Stimulated activated CD4-positive, alpha-beta T cell treated with anti-CD3 and anti-CD28 coated beads, Interleukin-4, amount 100 ng/mL, for 24 hours (primary cell): ENCODE measurements at places on chromosomes 1 and 21.

DNA sequence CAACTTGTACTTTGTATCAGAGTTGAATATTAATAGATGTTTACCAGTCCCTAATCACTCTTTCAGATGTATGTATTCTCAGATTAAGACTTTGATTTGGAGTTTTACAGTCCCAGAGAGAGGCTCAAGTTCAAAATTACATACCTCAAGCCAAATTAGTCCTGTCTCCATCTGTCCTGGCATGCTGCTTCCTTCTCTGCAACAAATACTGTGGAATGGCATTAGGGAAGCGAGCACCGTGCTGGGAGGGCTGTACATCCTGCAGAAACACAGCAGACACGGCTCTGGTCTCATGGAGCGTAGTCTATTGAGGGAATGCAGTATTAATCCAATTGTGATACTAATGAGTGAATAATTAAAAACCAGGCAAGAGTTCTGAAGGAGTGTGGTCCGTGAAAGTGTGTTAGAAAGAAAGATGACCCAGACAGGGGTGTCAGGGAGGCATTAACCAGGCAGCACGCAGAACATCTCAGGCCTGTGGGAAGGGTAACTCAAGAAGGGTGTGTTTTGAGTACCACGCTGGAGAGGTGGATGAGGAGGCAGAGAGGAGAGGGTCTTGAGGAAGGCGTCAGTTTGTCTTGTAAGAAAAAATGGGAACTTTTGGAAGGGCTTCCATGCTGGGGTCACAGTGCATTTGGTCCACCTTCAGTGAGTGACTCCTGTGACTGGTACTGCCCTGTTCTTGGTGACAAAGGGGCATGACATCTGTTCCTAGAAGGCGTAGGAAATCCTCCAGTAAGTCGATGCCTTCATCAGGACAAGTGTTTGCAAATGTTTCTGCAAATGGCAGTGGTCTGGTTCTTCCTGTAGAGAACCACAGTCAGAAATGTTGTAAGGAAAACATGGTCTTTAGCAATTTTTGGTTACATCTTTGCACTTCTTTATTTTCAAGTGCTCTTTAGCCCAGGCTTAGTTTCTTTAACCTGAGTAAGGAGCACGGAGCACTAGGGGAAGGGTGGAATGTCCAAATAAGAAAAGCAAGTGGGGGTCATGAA lies 1.6 kb downstream of the RAB4A start:
- no peak for DNase-seq

GRCh38 chr1:226902601-226903000 lies 32.2 kb downstream of the PSEN2 start:
- no peak for DNase-seq

DNA sequence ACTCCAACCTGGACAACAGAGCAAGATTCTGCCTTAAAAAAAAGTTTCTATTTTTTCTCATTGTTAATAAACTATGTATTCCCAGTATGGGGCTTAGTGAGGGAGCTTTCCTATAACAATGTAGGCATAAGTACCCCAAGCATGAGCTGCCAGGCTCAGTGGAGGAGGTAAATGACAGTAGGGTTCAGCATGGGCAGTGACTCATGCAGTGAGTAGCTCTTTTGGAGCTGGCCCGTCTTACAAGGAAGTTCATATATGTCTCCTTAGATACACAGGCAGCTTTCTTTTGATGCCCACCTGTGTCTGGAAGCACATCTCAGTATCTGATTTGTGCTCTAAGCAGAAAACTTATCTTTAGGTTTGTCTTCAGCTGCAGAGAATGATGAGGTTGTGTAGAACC lies 57.9 kb downstream of the ZNF678 start:
- no peak for DNase-seq

DNA sequence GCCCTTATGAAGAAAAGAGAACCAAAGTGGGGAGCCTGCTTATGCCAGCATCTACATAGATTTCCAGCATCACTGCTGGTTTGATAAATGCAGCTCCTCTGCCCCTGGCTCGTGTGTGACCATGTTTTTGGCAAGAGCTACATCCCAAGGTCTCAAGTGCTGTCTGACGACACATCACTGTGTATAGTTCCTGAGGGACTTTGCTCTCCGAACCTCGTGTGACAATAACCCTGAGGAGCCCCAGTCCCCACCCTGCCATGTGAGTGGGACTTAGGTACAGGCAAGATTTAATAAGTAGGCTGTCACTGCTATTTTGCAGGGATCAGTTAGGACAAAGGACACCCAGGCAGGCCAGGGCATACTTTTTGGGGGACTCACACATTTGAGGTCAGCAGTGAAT lies 28.8 kb upstream of the RERE start:
- DNase-seq: no peak

DNA sequence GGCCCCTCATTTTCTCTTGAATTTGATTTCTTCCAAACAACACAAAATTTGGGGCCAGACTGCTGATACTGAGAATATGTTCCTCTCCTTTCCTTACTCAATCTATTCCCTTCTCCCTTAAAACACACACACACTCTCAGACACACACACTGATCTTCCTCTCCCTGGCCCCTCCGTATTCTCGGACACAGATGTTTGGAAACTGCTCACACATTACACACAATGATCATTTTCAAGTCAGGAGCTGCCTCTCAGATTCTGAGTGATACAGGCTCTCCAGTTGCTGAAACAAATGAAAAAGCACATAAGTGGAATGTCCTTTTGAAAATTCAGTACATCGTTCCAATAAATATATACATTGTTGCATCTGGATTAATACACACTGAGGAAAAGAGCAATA lies 161.3 kb downstream of the CLEC20A start:
- DNase-seq: no peak

GRCh38 chr1:3219005-3219790 lies 150.2 kb downstream of the PRDM16 start:
- no peak for DNase-seq

- no peak for DNase-seq
Observed at GRCh38 chr1:8870103-8870502, 8.4 kb downstream of the ENO1 start.

DNA sequence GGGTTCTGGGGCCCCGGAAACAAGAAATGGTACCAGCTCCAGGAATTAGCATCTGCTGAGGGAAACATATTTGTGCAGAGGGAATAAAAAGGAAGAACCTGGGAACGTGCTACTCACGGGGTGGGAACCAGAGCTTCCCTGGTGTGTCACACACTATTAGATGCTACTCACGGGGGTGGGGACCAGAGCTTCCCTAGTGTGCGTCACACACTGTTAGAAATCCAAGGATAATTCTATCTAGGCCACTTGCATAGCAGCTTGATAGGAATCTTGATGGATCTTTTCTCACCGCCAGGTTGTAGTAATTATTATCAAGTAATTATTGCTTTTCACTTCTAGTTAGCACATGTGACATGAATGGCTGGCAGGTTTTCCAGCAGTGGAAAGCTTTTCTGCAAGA lies 54.5 kb upstream of the SCCPDH start:
- no peak for DNase-seq

DNA sequence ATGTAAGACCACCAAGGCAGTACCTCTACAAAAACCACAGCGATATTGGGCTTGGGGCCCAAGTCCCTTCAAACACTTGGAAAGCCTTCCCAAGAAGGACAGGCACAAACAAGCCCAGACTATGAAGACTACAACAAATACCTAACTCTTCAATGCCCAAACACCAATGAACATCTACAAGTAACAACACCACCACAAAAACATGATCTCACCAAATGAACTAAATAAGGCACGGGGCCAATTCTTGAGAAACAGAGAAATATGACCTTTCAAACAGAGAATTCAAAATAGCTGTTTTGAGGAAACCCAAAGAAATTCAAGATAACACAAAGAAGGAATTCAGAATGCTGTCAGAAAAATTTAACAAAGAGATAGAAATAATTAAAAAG lies 86.8 kb downstream of the COL24A1 start:
- no peak for DNase-seq

DNA sequence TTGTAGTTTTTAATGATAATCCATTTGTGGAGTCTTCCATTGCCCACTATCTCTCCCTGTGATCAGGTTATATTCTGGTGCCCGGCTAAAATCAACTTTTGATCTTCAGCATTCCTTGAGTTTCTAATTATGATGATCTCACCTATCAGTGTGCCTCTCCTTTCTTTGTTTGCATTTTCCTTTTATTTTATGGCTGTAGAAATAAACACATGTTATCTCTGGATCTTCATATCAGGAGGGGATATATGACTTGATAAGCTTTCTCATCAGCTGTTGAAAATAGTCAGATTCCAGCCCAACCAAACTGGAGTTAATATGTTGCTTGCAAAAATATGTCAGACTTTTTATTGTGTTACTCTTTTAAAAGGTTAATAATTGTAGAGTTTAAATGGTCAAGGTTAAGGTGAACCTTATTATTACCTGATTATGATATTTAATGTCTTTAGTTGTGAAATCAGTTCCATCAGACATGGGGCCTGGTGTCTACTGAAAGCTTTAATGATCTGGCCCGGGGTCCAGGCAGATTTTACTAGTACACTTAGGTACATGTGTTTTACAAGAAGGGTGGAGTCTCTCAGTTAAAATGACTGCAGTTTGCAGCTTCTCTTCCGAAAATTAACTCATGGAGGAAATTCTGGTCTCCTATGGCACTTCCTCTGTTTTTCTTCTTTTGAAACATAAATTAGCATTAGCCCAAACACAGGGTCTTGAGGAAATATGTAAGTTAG lies 12.8 kb downstream of the KRTAP24-1 start:
- DNase-seq: no peak

GRCh38 chr1:24154215-24154614 lies 11.3 kb upstream of the IL22RA1 start:
- DNase-seq: no peak

- no peak for DNase-seq
Observed at GRCh38 chr1:180241716-180242544, 11.9 kb downstream of the LHX4 start.

DNA sequence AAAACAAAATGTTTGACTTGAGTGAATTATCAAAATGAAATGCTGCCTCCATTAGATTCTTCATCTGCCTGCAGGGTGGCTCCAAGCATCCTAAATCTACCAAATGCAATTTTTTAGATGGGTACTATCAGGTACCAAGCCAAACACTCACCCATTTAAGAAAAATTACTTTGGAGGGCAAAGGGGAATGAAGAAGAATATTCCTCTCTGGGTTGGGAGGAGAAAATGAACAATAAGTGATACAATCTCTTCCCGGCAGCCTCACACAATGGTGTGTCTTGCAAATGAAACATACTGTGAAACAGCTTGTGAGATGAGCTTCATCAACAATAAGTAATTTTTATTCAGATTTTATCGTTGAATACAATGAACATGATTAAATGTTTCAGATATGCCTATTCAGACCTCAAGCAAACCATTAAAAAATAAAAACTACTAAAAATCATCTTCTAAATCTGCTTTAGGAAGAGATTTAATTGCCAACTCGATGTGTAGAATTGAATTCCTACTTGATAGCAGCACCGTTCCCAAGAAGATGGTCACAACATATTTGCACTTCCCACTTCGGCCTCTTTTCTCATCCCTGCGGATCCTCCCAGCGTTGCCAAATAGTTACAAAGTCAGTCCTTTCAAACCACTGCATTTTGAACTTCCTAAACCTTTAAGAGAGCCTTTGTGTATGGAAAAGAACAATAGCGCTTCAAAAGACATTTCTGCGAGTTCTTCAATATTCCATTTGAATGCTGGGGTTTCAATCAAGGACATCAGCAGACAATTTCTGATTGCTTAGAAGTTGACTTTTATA lies 2.7 kb downstream of the DAB1 start:
- no peak for DNase-seq

GRCh38 chr1:167440776-167441175 lies 77.6 kb downstream of the CD247 start:
- DNase-seq: no peak

GRCh38 chr1:36420836-36421317 lies 23.2 kb upstream of the LSM10 start:
- DNase-seq: peak; percentile 92

GRCh38 chr1:20198918-20199317 lies 12.6 kb upstream of the PLA2G2C start:
- DNase-seq: no peak

DNA sequence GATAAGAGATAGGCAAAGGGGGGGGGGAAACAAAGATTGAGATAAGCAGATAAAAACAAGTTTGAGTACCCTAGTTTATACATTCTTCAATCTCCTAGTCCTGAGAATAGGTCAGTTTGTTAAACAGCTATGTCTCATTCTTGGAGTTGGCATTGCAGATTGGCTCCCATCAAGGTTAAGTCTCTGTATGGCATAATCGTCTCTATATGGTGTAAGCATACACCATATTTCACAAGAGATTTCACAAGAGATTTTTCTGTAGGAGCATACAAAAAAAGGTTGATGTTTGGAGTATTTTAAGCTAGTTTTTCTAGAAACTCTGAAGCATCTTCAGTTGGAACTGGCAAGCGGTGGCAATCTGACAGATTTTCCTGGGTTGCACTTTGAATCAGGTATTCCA lies 35.8 kb downstream of the NCAM2 start:
- DNase-seq: no peak

DNA sequence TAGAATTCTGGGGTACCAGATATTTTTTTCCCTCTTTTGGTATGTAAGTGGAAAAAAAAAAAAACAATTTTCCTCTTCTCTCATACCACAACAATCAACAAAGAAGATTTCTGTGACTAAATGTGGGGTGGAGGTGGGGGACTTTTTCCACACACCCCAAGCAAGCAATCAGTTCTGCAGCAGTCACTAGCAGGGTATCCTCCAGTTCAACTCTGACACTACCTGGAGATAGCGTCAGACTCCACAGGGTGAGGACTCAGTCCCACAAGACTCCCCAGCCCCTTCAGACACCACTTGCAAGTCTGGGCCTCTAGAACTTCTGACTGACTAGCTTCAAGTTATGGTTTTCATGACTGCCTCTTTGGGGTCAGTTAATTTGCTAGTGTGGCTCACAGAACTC lies 6.2 kb downstream of the DHX9 start:
- peak; percentile 27 for DNase-seq

GRCh38 chr1:34829250-34829649 lies 30.3 kb downstream of the SMIM12 start:
- no peak for DNase-seq

DNA sequence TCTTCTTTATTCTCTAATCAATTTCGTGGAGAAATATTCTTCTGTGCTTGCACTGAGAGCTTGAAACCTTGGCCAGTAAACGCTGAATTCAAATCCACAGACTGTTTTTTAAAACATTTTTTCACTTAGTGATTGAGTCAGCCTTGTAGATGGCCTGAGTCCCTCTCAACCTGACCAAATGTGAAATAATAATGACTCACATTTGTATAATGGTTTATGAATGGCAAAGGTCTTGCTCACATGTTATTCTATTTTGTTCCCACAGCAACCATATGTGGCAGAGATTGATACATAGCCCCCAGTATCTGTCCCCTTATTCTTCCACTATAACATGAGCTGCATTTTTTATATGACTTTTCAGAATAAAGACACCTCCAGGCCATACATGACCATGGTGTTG lies 47.8 kb upstream of the CCDC190 start:
- no peak for DNase-seq

DNA sequence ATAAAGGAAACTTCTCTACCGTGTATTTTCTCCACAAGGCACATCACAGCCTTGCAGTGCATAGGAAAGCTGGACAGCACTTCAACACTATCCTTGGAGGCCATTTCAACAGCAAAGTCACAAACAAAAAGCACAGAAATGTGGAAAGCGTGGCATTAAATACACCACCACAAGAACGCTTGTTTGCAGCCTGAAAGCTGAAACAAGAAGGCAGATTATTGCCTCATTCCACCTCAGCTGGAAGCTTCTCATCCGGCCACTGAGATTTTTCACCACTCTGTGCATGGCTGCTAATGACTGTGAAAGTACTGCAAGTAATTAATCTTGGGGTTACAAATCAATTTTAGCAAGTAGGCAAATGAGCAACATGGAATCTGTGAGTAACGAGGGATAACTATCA lies 50.9 kb upstream of the GALNT2 start:
- DNase-seq: no peak
